ENCODE measurements at places on chromosomes 7 and 10.

DNA sequence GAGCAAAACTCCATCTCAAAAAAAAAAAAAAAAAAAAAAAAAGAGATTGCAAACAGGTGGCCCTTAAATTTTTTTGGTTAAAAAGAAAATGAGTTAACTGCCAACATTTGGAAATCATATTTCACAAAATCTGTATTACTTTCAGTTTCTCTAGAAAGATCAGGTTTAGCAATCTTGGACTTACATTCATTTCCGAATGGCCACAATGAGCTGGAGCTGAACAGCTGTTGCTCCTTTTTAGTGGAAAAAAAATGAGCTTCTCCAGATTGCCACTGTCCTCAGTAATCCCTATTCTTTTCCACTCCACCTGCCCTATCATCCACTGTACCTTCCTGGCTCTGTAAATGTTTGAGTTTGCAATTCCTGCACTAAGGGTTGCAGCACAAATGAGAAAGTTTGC, 43.6 kb downstream of the RAB11FIP2 start:
- DNase-seq, result no peak

GRCh38 chr7:1712907-1713501, 42.9 kb downstream of the ELFN1 start:
- no peak for DNase-seq

GRCh38 chr7:46557295-46557711, 636.2 kb upstream of the IGFBP3 start:
- DNase-seq, result no peak

DNA sequence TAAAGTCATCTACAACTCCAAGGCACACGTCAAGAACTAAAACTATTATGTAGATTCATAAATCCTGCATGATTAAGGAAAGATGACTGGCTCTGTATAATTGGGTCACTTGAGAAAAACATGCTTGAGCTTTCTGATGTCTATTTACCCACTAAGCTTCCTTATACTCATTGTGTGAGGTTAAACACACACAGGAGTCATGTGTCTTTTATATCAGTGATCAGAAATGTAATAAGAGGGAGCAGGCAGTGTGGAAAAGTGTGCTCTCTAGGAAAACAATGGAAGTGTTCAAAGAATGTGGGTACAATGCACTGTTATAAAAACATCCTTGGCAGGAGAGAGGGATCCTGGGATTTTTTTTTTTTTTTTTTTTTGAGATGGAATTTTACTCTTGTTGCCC, 108.6 kb upstream of the ARID5B start:
- DNase-seq, result no peak

- no peak for DNase-seq
These were observed 159.6 kb downstream of the NRP1 start for GRCh38 chr10:33174674-33175434.

DNA sequence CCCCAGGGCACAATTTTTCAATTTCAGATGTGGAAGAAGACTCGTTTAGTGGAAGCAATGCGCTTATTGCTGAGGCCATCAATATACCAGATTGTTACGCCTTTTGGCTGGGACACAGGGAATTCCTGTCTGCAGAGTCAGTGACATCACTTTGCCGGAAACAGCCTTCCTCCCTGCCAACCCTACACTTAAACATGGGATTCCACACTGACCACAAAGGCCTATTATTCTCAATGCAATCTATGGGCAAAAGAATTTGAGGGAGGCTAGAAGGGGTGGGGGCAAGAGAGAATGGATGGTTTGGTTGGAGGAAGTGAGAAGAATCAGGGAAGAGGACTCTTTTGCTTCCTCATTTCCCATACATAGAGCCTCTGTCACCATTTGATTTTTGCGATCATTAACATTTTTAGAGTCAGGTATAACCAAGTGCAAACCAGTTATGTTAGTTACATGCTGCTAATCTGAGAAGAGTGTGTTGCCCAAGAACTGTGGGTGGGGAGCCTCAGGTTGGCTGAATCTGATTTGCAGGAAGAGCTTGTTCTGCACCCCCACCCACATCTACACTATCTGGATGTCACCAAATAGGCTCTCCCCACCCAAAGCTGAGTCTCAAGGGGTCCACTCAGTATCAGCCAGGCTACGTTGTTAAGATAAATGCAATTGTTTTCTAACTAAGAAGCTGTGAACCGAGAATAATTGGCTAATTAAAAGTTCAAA, 58.2 kb downstream of the ENTPD1 start:
- DNase-seq, result no peak

GRCh38 chr10:17206210-17206709, 4.8 kb upstream of the TRDMT1 start:
- no peak for DNase-seq

GRCh38 chr7:27767374-27767773, 27.4 kb downstream of the TAX1BP1 start:
- DNase-seq, result no peak

- no peak for DNase-seq
These were observed 2.2 kb downstream of the GLUD1 start for GRCh38 chr10:87092376-87092860.

DNA sequence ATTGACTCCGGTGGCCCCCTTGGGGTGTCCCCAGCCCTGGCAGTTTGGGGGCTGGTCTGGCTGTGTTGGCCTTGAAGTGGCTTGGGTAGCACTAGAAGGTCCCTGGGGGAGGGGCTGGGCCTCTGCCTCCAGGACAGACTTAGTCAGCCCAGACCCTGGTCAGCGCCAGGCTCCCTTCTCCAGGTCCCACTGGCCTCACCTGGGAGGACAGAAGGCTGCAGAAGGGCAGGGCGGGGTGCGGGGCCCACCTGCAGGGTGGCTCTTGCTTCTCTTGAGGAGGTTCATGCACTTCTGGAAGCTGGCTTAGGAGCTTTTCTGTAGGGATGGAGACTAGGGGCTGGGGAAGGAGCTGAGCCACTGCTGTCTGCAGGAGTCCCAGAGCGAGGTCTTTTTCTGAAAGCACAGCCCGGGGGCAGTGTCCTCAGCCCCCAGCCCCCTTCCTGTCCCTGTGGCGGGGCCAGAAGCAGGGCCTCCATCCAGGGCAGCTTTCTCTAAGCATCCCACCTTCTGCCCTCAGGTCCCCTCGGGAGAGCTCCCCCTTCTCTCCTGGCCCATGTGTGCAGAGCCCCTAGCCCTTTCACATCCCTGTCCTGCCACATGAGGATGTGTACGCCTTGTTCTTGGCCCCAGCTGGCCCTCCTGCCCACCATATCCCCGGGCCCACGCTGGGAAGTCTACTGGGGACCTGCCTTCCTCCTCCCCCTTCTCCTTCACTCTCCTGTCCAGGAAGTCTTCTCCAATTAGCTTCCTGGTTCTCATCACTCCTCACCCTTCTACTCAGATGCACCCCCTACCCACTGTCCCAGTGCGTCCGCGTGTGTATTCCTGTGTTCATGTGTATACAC, 11.0 kb downstream of the TBATA start:
- DNase-seq, result no peak

- DNase-seq, result no peak
These were observed 26.4 kb downstream of the RAB18 start for GRCh38 chr10:27530477-27530876.

DNA sequence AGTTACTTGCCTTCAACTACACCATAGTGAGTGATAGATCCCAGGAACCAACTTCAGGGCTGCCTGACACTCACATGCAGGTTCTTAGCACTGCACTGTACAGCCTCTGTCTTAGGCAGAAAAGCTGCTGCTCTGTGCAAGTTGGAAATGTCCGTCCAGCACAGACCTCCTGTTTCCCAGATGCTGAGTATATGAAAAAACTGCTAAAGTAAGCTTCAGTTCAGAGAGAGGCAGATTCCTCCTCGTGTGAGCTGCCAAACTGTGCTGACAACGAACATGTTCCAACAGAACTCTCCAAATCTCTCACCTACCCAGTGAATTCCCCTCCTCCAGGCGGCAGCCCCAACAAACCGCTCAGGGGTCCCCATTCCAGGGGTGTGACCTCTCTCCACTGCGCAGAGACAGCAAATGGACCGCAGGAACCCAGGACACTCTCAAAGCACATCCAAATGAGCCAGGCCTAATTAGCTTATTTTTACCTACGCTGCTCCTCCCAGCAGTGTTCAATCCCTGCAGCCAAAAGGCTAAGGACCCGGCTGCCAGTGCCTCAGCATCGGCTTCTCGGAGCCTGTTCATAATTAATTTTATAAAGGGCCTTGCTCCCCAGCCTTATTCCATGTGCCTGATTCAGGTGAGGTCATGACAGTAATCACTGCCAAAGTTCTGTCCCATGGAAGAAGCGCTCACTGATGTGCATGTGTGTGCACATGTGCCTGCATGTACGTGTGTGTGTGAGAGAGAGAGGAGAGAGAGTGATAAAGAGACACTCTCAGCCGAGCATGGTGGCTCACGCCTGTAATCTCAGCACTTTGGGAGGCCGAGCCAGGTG, 159.5 kb upstream of the AUTS2 start:
- DNase-seq, result no peak

- DNase-seq, result no peak
These were observed 151.2 kb upstream of the NFE2L3 start for GRCh38 chr7:26000841-26001240.

GRCh38 chr10:42933448-42934340, 143.2 kb upstream of the RET start:
- DNase-seq, result no peak

DNA sequence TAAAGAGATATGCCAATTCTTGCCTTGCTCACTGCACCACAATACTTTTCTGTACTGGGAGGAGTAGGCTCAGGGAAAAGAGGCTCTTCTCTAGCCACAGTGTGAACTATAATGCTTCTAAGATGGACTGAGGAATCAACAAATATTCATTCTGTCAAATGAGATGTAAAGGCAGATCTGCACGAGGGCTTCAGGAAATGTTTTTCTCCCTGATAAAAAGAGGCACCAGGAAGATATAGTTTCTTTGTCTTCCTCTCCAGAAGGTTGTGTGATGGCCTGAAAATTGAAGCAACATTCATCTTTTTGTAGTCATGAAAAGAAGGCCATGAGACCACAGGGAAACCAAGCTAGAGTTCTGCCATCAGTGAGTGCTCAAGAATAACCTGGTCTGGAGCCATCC, 79.1 kb upstream of the NME8 start:
- no peak for DNase-seq

DNA sequence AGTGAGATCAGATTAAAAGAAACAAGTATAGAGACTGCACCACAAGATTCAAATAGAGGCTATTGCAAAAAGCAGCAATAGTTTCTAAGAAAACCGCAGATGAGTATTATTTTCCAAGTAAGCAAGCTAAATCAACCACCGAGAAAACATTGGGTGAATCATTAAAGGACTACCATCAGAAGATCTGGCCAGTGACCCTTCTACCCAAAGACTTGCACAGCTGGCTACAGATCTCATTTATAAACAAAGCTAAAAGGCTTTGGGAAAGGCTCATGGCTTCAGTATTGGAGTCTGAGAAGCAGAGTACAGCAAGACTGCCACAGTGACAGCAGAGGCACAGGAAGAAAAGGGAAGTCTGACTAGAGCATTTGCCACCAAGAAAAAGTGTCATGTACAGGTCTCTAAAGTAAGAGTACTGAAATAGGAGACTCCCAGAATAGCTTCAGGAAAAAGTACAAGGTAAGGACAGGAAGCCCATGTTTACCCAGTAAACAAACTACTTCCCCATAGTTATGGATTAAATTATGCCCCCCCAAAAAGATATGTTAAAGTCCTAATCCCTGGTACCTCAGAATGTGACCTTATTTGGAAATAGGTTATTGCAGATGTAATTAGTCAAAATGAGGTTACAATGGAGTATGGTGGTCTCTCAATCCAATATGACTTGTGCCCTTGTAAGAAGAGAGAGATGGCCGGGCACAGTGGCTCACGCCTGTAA, 19.0 kb downstream of the STEAP1 start:
- no peak for DNase-seq

DNA sequence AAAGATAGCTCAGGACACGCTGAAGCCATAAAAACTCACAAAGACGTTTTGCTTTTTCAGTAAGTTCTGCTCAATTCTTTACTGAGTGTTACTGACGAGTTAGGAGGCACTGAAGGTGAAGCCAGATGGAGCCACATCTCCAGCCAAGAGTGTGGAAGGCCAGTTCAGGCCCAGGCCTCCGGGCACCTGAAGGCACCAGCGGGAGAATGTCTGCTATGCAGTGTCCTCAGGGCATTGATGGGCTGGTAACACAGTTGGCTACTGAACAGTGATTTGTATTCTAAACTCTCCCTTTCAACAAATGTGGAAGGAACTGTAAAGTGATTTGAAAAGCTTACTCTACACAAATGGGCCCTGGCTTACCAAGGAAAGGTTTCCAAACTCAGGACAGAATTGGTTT, 64.8 kb upstream of the SVIL start:
- DNase-seq, result no peak

DNA sequence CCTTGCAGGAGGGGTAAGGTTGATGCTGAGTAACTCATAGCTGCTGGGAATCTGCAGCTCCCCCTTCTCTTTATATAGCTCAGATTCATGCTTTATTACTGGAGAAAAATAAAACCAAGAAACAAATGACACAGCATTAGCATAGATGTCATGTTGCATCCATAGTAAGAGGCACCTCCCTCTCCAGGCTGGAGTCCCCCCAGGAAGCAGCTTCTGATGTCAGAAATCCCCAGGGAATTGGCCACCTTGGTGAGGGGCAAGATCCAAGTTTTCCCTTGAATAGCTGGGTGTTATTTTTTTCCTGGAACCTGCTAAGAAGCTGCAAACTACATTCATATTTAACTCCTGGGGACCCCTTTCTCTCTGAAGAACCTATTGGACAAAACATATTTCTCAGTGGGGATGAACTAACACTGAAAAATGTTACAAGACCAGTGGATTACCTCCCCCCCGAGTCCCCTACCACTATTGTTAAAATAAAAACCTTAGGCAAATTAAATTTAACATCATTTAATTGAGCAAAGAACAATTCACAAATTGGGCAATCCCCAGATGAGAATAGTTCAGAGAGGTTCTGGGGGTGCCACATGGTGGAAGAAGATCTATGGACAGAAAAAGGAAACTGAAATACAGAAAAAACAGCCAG, 163.7 kb upstream of the NAMPT start:
- no peak for DNase-seq

GRCh38 chr10:33772370-33773252, 438.1 kb upstream of the NRP1 start:
- DNase-seq, result no peak

DNA sequence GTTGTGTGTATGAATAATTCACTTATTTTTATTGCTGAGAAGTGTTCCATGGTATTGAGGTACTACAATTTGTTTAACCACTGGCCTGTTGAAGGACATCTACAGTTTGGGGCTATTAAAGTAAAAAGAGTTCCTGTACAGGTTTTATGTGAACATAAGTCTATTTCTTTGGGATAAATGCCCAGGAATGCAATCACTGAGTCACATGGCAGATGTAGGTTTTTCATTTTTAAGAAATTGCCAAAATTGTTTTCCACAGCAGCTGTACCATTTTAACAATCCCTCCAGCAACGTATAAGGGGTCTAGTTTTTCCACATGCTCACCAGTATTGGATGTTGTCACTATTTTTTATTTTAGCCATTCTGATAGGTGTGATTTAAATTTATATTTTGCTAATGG, 243.9 kb downstream of the TNS3 start:
- no peak for DNase-seq

DNA sequence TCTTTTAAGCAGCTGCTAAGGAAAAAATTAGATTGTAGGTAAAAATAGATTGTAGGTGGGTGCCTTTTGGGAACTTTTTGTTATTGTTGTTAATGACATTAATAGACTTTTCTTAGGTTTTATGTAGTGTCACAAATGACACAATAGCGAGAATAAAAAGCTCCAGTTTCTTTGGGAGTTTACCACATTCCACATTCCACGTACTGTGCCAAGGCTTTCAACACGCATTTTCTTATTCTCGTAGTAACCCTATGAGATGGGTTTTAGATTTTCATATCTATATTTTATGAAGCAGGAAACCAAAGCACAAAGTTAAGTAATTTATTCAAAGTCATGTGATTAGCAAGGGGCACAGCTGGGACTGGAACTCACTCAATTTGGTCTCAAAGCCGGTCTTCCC, 103.8 kb downstream of the XRCC2 start:
- DNase-seq, result no peak

- peak; percentile 31 for DNase-seq
These were observed 3.9 kb upstream of the INA start for GRCh38 chr10:103273041-103273441.
